ENCODE measurements at places on chromosomes 5 and 9.

DNA sequence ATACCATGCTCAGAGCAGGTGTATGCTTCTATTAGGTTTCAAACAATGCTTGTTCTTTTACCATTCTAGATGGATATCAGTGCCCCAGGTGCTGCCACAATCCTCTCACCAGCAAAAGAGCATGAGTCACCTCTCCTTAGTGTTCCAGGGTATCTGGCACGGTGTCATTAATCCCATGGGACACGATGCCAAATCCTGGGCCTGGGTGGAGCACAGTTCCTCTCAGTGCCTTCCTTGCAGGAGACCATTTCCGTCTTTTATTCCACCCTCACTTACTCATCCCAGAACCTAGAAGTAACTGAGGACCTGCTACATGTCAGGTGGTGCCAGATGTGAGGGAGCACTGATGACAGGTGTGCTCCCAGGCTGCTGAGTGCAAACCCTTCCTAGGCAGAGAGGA, 1.3 kb upstream of the OR13J1 start:
- DNase-seq: peak; percentile 66

GRCh38 chr9:70530716-70531115, 116.3 kb upstream of the KLF9 start:
- DNase-seq: no peak

- no peak for DNase-seq
Measured at GRCh38 chr5:53381-54174, 38.4 kb upstream of the PLEKHG4B start.

- no peak for DNase-seq
Measured at GRCh38 chr5:91777671-91778070, 394.6 kb upstream of the ARRDC3 start.

GRCh38 chr9:130138171-130138653, 34.0 kb upstream of the NCS1 start:
- DNase-seq: peak; percentile 94

DNA sequence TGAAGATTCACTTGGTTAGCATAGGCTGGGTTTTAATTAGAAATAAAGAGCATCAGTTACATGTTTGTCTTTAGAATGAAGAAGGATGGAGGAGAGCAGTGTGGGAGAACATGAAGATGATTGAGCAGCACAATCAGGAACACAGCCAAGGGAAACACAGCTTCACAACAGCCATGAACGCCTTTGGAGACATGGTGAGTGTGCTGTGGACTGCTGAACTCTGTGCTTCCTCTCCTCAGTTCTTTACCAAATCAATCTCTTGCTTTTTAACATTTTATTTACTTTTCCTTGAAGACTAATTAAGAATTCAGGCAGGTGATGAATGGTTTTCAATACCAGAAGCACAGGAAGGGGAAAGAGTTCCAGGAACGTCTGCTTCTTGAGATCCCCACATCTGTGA, 38.2 kb upstream of the SPATA31E1 start:
- no peak for DNase-seq

- DNase-seq: no peak
Measured at GRCh38 chr5:157912621-157913325, 53.8 kb upstream of the CLINT1 start.

GRCh38 chr9:69653261-69653660, 18.9 kb downstream of the APBA1 start:
- DNase-seq: no peak

DNA sequence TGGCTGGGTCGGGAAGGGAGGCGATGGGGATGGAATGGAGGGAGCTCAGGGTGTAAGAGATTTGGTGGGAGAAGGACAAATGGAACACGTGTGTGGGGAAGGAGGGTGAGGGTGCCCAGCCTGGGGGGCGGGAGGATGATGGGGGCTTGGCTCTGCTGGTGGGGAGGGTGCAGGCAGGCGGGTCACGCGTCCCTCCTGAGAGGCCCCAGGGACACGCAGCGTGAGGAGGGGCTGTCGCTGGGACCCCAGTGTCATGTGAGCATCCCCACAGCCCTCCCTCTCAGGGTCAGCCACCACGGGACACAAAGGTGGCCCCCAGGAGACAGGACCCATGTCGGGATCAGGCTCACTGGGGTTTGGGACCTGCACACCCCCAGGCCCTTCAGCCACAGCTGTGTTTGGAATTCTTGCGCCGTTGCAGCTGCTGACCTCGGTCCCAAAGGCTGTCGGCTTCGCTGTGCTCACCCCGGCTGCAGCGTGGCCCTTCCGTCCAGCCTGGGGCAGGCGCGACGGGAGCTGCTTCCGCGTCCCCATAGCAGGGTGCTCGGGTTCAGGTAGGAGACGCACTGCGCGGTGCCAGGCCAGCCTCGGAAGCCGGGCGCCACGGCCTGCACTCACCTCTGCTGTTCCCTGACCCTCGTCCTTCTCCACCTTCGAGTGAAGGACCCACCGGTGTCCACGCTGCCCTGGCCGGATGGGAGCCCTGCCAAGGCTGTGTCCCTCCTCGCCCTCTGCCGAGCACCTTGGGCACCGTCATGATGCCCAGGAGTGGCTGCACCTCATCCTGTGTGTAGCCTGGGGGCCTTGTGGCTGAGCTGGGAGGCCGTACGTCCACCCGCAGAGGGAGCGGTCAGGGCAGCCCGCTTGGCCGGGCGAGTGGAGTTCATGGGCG, 5.4 kb downstream of the SLC6A19 start:
- DNase-seq: no peak

- no peak for DNase-seq
Measured at GRCh38 chr5:112586596-112587062, 151.1 kb upstream of the APC start.

GRCh38 chr5:106097340-106097739, 1573.4 kb downstream of the EFNA5 start:
- no peak for DNase-seq

- DNase-seq: no peak
Measured at GRCh38 chr5:116457062-116457461, 117.6 kb downstream of the SEMA6A start.

- DNase-seq: no peak
Measured at GRCh38 chr9:112176524-112176923, 1.4 kb upstream of the SUSD1 start.

DNA sequence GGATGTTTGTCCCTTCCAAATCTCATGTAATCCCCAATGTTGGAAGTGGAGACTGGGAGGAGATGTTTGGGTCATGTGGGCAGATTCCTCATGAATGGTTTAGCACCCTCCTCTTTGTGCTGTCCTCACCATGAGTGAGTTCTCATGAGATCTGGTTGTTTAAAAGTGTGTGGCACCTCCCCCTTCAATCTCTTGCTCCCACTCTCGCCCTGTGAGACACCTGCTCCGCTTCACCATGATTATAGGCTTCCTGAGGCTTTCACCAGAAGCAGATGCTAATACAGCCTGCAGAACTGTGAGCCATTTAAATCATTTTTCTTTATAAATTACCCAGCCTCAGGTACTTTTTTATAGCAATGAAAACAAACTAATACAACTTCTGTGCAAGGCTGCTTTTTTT, 127.3 kb upstream of the CCDC152 start:
- DNase-seq: no peak

- DNase-seq: no peak
Measured at GRCh38 chr5:14545308-14545707, 36.3 kb upstream of the OTULINL start.

GRCh38 chr5:16957304-16958196, 21.5 kb upstream of the MYO10 start:
- peak; percentile 100 for DNase-seq

GRCh38 chr5:34035756-34036155, 7.3 kb downstream of the C1QTNF3 start:
- no peak for DNase-seq
